ENCODE measurements at places on chromosomes 2 and 18. TPM values are rescaled to one million over a fixed set of nuclear protein-coding genes. Genes with fewer than 3 reads are reported as not detected.

DNA sequence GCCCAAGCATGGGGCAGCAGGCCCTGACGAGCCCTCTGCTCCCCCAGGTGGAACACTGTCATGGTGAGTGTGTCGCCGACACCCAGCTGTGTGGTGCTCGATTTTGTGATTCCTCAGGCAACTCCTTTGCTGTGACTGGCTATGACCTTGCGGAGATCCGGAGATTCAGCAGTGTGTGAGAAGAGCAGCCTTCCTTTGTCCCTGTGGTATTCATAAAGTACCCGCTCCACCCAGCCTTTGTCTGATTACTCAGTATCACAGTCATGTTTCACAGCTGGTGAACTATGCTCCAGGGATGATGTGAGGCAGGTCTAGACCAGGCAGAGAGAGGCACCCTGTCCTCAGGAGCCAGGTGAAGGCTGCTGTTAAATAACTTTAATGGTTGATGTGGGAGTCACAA, 4.0 kb downstream of the WDR54 start:
- H3K4me3 ChIP-seq = no peak overlapping the region
- no peaks in the 10 kb centered on the region for H3K27me3 ChIP-seq
- peaks cover 25% of the 10 kb centered on the region for H3K36me3 ChIP-seq
- DNase-seq = no peak
- no peak overlapping the region for H3K27ac ChIP-seq

- H3K27me3 ChIP-seq = peaks cover 14% of the 10 kb centered on the region
- H3K27ac ChIP-seq = no peak overlapping the region
- no peaks in the 10 kb centered on the region for H3K4me1 ChIP-seq
Observed at GRCh38 chr2:131584380-131584779, 56.7 kb downstream of the CCDC74A start.

PMAIP1 gene
- 54.6 TPM for total RNA-seq

RAMP1 gene
- 17.6 TPM for total RNA-seq

ANKRD53 gene
- not detected for total RNA-seq

- H3K4me1 ChIP-seq = no peaks in the 10 kb centered on the region
- peak; percentile 37 for DNase-seq
- H3K4me3 ChIP-seq = no peak overlapping the region
Observed at GRCh38 chr2:168998609-168999211, 32.4 kb downstream of the ABCB11 start.

CNGA3 gene
- total RNA-seq = not detected

DNA sequence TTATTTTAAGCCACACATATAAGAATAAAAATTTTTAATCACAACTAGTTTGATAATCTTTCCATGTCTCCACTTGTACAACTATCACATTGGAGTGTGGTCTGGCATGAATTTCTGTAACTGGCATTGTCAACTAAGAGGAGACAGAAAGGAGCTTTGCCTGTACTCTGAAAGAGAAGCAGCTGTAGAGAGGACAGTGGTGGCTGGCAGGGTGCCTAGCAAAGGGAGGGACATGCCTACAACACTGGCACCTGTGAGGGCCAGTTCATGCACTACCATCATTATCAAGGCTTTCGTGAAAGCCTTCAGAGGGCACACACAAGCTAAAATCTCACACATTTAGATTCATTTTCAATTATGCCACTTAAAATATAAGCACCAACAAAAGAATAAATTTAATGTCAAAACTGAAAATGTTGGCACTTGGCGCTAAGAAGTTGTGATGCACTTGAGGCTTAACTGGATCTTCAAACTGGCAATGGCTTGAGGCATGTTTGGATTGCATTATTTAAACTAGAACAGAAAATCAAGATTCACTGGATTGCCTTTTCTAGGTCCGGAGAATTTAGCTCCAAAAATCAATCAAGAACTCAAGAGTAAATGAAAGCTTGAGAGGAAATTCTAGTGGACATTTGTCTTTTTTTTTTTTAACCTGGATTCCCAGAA, 238.6 kb downstream of the ZNF385B start:
- H3K27me3 ChIP-seq = peaks cover 3% of the 10 kb centered on the region
- H3K27ac ChIP-seq = no peak overlapping the region
- H3K4me3 ChIP-seq = no peak overlapping the region
- H3K4me1 ChIP-seq = no peaks in the 10 kb centered on the region
- no peaks in the 10 kb centered on the region for H3K36me3 ChIP-seq
- no peak for DNase-seq

C18orf32 gene
- total RNA-seq = 20.4 TPM

GRCh38 chr18:34872066-34872465, 162.0 kb downstream of the DTNA start:
- DNase-seq = no peak
- peaks cover 3% of the 10 kb centered on the region for H3K27me3 ChIP-seq
- H3K4me1 ChIP-seq = peaks cover 5% of the 10 kb centered on the region

CRACDL gene
- 0.12 TPM for total RNA-seq

DNA sequence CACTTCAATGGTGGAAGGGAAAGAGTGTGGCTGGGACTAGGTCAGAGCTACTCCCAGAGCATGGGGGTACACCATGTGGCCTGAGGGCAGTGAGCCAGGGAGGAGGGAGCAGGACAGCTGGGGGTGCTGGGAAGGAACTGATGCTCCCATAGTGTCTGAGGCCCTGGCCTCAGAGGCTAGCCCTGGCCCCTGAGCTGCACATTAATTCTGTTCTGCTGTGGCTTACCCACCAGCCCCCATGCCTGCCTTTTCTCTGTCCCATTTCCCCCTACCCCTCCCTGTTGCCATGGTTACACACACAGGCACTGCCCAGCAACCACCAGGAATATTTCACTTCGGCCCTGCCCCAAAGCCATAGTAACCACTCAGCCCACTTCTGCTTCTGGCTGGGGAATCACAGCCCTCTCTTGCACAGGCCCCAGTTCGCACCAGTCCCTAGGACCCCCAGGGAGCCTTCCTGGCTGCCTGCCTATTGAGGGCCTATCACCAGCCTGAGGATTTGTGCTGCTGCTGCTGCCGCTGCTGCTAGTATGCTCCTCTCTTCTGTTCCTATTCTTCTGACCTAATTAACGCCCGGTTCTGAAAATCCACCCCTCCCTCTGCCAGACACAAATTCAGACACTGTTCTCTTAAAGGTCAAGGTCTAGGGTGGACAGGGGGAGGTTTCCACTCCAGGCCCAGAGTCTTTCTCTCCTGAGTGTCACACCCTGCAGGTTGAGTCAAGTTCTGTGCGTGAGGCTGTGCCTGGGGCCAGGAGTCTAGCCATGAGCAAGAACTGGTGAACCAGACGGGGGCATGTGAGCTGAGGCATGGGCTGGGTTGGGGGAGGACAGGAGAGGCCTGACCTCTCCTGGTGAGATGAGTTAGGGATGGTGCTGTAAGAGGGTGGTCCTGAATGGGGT, 87.1 kb upstream of the MCFD2 start:
- peaks cover 2% of the 10 kb centered on the region for H3K4me1 ChIP-seq
- no peaks in the 10 kb centered on the region for H3K27me3 ChIP-seq
- no peak for DNase-seq
- no peak overlapping the region for H3K4me3 ChIP-seq
- peaks cover 30% of the 10 kb centered on the region for H3K36me3 ChIP-seq

- H3K27ac ChIP-seq = no peak overlapping the region
- H3K27me3 ChIP-seq = no peaks in the 10 kb centered on the region
- H3K4me1 ChIP-seq = no peaks in the 10 kb centered on the region
- H3K4me3 ChIP-seq = no peak overlapping the region
- no peak for DNase-seq
- no peaks in the 10 kb centered on the region for H3K36me3 ChIP-seq
Observed at GRCh38 chr18:25052511-25052921, 299.4 kb downstream of the ZNF521 start.

LIMS4 gene
- total RNA-seq = not detected

DNA sequence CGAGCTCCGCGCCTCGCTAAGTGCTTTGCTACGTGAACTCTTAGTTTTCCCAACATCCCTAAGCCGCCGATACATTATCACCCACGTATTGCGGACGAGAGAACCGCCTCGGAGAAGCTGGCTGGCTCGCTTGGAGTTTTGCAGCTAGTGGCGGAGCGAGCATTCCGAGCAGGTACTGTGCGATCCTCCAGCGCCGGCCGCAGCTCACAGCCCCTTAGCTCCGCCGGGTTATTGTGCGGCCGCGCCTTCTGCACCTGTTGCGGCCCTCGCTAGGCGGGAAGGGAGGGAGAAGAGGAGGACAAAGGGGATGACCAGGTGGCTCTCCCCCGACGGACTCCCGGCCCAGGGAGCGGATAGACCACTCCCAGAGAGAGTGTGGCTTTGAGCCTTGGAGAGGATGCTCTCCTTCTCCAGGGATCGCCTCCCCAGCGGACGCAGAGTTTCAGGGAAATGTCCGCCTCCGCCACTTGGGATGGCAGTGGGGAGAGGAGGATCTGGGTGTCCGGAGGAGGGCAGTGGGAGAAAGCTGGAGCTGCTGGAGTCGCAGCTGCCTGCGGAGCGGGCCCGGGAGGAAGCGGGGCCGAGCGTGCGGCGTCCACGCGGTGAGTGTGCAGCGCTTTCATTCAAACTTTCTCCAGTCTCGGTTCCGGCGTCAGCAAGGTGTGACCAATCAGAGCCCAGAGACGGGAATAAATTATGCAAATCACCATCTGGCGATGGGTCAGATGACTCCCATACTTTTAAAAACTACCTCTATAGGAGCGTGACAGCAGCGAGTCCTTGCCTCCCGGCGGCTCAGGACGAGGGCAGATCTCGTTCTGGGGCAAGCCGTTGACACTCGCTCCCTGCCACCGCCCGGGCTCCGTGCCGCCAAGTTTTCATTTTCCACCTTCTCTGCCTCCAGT, at the start of gene LIPG:
Gene LIPG, plus strand, starts transcription at position 769 of the 905 bp plus-strand sequence. CDS start 252 bp downstream, outside the sequence.
- H3K4me1 ChIP-seq = peaks cover 31% of the 10 kb centered on the region
- peak; percentile 85 for DNase-seq
- H3K27me3 ChIP-seq = peaks cover 78% of the 10 kb centered on the region
- no peaks in the 10 kb centered on the region for H3K36me3 ChIP-seq

- H3K36me3 ChIP-seq = peaks cover 12% of the 10 kb centered on the region
- no peaks in the 10 kb centered on the region for H3K27me3 ChIP-seq
- H3K4me1 ChIP-seq = peaks cover 47% of the 10 kb centered on the region
- no peak overlapping the region for H3K27ac ChIP-seq
- no peak overlapping the region for H3K4me3 ChIP-seq
Observed at GRCh38 chr2:168469281-168469988, 13.4 kb downstream of the CERS6 start.

DNA sequence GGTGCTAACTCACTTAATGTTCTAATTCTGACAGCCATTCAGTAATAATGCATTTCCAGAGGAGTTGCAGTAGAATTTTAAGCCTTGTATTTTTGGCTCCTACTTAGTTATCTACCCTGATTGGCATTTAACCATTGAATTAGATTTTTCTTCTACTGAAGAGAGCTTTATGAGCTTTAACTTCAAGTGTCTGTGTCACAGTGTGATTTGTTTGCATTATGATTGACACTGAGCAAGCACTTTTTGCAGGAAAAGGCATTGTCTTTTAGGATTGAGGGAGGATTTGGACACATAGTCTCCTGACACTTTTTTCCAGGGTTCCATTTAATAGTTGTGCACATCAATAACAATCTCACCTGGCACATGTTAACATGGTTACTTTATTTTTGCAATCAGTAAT, 26.7 kb downstream of the LYPD6 start:
- H3K4me3 ChIP-seq = no peak overlapping the region
- peaks cover 2% of the 10 kb centered on the region for H3K27me3 ChIP-seq
- no peak overlapping the region for H3K27ac ChIP-seq
- DNase-seq = no peak
- H3K36me3 ChIP-seq = no peaks in the 10 kb centered on the region

- DNase-seq = no peak
- H3K27me3 ChIP-seq = no peaks in the 10 kb centered on the region
- H3K4me3 ChIP-seq = no peak overlapping the region
- no peaks in the 10 kb centered on the region for H3K4me1 ChIP-seq
- H3K27ac ChIP-seq = no peak overlapping the region
- no peaks in the 10 kb centered on the region for H3K36me3 ChIP-seq
Observed at GRCh38 chr2:71932037-71932779, 215.5 kb downstream of the CYP26B1 start.

- H3K4me1 ChIP-seq = peaks cover 4% of the 10 kb centered on the region
- H3K27ac ChIP-seq = no peak overlapping the region
- no peaks in the 10 kb centered on the region for H3K36me3 ChIP-seq
- DNase-seq = no peak
Observed at GRCh38 chr2:106562268-106563186, 75.4 kb downstream of the CD8B2 start.

GKN1 gene
- not detected for total RNA-seq

MYL12A gene
- total RNA-seq = 340 TPM

CTNNA2 gene
- not detected for total RNA-seq

LOXHD1 gene
- total RNA-seq = not detected

DNA sequence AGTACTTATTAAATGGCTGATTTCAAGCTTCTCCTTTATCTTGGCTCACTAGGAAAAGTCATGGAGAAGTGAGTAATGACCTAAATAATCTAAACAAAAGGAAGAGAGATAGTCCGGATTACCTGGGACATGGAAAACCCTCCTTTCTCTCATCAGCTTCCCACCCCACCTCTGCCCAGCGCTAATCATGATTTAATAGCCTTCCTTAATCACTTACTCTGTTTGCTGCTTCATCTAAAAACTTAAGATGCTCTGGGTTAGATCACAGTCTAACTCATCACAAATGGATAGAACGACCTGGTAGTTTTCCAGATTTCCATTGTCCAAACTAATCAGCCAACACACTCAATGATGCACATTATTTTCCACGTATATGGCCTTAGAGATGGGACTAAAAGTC, 87.8 kb upstream of the THOC1 start:
- H3K36me3 ChIP-seq = no peaks in the 10 kb centered on the region
- H3K4me1 ChIP-seq = no peaks in the 10 kb centered on the region
- DNase-seq = no peak
- peaks cover 5% of the 10 kb centered on the region for H3K27me3 ChIP-seq

DNA sequence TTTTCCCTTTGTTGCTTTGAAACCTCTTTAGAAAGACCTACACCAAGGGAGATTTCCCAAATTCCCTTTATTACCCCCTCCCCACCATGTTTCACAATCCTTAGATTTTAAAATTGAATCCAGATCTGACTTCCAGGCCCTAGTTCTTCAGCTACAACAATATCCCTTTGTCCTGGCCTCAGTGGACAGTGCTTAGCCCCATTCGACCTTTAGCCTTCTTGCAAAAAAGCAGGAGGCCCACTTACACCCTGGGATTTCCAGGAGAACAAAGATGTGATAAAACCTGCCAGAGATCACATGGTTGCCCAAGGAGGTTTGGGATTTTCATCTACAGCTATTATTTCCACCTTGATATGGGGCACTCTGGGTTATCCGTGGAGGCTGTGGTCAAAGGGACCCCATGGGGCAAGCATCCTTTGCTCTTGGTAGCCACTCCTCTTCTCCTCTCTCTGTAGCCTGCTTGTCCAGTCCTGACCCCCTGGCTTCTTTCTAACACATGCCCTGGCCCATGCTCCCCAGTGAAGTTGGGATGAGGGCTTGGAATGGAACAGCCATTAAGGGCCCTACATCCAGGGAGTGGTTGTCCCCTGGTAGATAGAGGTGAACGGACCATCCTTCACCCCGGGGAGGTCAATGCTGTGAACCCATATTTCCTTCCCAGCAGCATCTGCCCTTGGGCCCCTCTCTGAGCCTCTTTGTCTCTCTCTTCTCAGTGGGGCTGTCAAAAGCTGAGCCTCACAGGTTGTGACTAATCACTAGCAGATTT, 267.4 kb downstream of the DYSF start:
- no peak overlapping the region for H3K27ac ChIP-seq
- H3K4me1 ChIP-seq = no peaks in the 10 kb centered on the region
- H3K27me3 ChIP-seq = no peaks in the 10 kb centered on the region
- H3K36me3 ChIP-seq = no peaks in the 10 kb centered on the region
- H3K4me3 ChIP-seq = no peak overlapping the region
- no peak for DNase-seq

CAPN14 gene
- total RNA-seq = 0.07 TPM

- H3K27ac ChIP-seq = no peak overlapping the region
Observed at GRCh38 chr2:34004936-34005335, 405.8 kb upstream of the FAM98A start.

GRCh38 chr2:179655627-179656026, 205.8 kb downstream of the ZNF385B start:
- no peaks in the 10 kb centered on the region for H3K36me3 ChIP-seq
- H3K27ac ChIP-seq = no peak overlapping the region

- no peak overlapping the region for H3K27ac ChIP-seq
- no peaks in the 10 kb centered on the region for H3K4me1 ChIP-seq
- no peak overlapping the region for H3K4me3 ChIP-seq
- H3K27me3 ChIP-seq = no peaks in the 10 kb centered on the region
Observed at GRCh38 chr2:43255296-43255910, 29.0 kb upstream of the ZFP36L2 start.

All from activated CD4-positive, alpha-beta T cell treated with anti-CD3 and anti-CD28 coated beads, Interleukin-2, amount 10 ng/mL, durations not matched to agents 24 days and 14 days (primary cell).